ENCODE measurements at places on chromosomes 4 and X.

GRCh38 chrX:130186651-130187050 lies 14.9 kb downstream of the RAB33A start:
- no peak for DNase-seq

DNA sequence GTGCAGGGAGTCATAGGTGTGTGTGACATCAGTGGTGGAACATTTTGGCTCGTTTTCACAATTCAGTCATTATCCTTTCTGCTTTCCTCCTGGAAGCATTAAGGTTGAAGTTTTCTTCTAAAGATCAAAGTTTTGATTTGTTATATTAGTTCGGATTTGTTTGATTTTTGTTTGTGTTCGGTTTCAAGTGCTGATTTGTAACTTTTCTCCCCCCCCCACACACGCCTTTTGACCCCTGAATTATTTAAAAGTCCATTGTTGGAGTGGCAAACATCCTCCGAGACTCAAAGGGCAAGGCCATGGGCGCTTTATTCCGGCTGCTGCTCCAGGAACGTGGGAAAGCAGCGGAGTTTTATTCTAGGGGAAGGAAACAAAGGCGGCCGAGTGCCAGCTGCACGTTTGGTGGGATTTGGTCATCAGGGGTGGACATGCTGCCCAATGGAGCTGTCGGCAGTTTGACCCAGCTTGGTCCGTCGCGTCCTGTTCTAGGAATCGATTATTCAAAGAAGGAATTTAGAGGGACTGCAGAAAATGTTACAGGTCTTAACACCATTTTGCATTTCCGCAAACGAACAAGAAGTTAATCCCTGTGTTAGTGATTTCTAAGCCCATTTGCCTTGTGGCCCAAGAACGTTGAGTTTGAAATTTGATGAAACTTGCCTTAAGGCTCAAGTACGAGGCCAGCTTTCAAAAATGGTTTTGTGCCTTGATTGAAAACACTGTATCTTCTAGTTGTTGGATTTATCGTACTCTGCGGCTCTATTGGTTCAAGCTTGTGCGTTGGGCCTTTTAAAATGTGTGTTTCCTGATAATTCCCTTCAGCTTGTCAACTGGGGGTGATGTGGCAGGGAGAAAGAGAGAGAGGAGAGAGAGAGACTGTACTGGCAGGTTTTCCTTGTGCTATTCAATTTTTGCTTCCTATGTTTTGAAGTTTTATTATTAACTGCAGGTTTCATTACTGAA lies 565 bp upstream of the ZNF41 start:
- DNase-seq, result no peak

- no peak for DNase-seq
Observed at GRCh38 chrX:23114241-23114640, 114.5 kb downstream of the DDX53 start.

DNA sequence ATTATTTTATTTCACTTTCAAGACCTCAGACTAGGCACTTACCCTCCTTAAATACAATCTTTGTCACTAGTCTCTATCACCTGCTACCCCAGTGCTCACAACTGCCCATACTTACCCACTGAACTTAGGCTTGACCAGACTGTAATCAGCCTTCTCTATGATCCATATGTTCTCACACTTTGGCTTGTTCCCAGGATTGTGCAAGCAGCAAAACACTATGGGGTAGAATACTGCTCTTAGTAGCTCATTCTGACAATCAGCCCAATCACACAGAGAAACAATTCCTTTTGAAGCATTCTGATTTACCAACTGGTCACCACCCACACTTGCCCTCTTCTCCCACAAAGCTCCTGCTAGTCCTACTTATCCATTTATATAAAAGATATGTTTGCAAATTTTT lies 878.3 kb downstream of the FSTL5 start:
- DNase-seq, result no peak

GRCh38 chr4:589219-589963 lies 13.3 kb upstream of the TMEM271 start:
- DNase-seq, result no peak
